SJSA1 (cell line): ENCODE measurements at places on chromosomes 6 and 20. TPM values are rescaled to one million over a fixed set of nuclear protein-coding genes. Genes with fewer than 3 reads are reported as not detected.

GRCh38 chr6:144155529-144155928 is 5.2 kb downstream of the STX11 start:
- DNase-seq, result no peak

GRCh38 chr20:37468886-37469285 is 52.2 kb upstream of the NNAT start:
- DNase-seq, result no peak

DNA sequence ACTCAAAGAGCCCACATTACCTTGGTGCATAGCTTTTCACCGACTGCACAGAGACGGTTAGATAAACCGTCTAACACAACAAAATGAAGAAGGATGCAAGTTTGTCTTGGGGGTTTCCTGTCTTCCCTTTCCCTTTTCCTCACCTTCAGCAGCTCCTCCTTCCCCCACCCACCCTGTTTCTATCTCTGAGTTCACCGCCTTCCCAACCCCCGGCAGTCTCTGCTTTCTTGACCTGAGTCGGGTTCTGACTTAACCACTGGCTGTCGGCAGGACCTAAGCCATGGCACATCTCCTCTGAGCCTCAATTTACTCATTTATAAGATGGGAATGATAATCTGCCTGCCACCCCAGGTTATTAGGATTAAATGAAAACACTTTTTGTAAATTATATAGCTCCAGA is 25.8 kb upstream of the CNKSR3 start:
- no peak for DNase-seq

- no peak for DNase-seq
Observed at GRCh38 chr6:2307799-2308198, 62.4 kb upstream of the GMDS start.

- no peak for DNase-seq
Observed at GRCh38 chr6:15404685-15404980, 158.8 kb downstream of the JARID2 start.

- DNase-seq, result no peak
Observed at GRCh38 chr6:64113704-64114103, 478.1 kb downstream of the PHF3 start.

- DNase-seq, result no peak
Observed at GRCh38 chr6:52162940-52163908, 23.0 kb upstream of the IL17A start.

DNA sequence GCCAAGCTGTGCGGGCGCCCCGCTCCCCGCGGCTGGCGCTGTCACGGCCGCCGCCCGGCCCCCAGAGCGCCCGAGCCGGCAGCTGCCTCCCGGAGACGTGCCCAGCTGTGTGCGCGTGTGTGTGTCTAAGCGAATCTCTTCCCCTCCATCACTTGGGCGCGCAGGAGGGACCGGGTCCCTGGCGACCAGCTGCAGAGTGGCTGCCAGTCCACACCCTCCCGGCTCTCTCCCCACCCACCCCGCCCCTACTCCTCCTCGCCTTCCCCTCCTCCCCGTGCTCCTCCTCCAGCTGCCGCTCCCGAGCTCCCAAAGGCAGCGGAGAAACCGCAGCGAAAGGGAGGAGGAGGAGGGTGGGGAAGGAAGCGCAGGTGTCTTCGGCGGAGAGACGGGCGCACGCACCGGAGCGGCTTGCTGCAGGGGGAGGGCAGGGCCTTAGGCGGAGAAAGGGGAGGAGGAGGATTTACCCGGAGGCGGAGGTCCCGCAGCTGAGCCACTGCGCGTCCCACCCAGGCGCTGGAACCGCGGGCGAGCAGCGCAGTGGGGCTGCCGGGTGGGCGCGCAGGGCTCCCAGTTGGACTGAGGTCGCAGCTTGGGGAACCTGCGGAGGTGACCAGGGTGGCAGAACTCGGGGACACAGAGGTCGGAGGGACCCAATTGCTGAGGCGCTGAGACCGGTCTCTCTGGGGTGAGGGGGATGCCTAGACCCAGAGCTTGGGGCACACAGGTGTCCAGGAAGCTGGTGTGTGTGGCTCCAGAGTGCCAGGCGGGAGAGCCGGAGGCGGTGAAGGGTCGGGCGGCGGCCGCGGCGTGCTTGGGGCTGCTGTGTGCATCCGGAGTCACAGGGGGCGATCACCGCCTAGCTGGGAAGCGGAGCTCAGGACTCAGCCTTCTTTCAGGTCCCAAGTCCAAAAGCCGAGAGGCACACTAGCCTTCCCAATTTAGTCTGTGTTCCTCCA is at the start of gene HS3ST5:
Gene HS3ST5 (minus strand): TSS at position 198 of the 956 bp plus-strand sequence. CDS start 280,178 bp downstream, outside the sequence.
- peak; percentile 77 for DNase-seq

GRCh38 chr6:42281570-42281969 is 63.9 kb upstream of the MRPS10 start:
- DNase-seq, result no peak

DNA sequence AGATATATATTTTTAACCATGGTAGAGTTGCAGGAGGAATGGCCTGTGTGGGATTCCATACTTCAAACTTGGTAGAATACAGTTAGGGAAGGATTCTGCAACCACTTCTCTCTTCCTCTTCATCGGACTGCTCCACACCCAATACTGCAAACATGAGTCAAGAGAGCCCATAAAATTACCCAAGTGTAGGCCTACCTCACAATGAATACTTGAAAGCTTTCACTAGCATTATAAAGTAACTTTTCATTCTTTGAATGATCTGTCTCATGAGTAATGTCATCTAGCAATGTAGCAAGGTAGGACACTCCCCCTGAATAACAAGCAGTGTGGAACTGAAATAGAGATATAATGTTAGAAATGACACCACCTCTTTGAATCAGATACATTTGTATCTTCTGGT is 79.4 kb downstream of the FOXC1 start:
- no peak for DNase-seq

- DNase-seq, result no peak
Observed at GRCh38 chr6:4848382-4849068, 72.3 kb downstream of the CDYL start.

EPPIN gene
- not detected in 2 replicates for total RNA-seq
